ENCODE measurements at places on chromosomes 2 and 18. TPM values are rescaled to one million over a fixed set of nuclear protein-coding genes. Genes with fewer than 3 reads are reported as not detected.

GRCh38 chr18:77197073-77197472 lies 52.6 kb upstream of the GALR1 start:
- H3K4me3 ChIP-seq = no peak overlapping the region
- no peaks in the 10 kb centered on the region for H3K36me3 ChIP-seq

DNA sequence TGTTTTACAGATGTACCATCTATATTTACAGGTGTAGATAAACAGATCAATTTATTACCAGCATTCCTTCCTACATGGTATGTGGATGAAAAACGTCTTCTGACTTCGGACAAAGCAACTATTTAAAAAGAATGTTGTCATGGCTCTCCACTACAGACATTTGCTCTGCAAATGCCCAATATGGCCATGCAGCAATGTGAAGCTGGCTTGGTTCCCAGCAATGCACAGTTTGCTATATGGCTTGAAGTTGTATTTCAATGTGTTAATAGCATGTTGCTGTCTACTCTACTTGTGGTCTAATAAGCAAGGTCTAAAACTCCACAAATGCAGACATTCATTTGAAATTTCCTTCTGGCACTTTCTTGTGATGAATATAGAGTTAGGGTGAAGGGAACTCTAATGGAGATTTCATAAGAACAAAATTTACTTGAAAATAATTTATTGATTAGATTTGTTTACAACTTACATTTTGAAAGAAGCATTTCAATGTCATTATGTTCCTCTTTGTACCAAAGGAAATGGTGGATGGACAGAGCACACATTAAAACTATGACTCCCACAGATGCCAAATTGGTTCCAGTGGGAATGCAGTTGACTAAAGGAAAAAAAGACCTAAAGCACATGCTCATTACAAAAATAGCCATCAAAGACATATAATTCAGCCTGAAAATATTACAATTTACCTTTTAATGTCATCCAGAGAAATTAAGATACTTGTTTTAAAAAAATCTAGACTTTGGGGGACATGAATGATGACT lies 234.0 kb downstream of the DYM start:
- no peak for DNase-seq
- no peak overlapping the region for H3K27ac ChIP-seq
- no peaks in the 10 kb centered on the region for H3K36me3 ChIP-seq

The CNDP1 gene
- not detected for total RNA-seq

GRCh38 chr2:33893824-33894223 lies 294.7 kb upstream of the FAM98A start:
- no peaks in the 10 kb centered on the region for H3K27me3 ChIP-seq
- H3K27ac ChIP-seq = no peak overlapping the region
- no peak overlapping the region for H3K4me3 ChIP-seq
- no peaks in the 10 kb centered on the region for H3K4me1 ChIP-seq

The CCDC148 gene
- 0.66 TPM for total RNA-seq

The TNFRSF11A gene
- not detected for total RNA-seq

- no peak for DNase-seq
- no peaks in the 10 kb centered on the region for H3K36me3 ChIP-seq
- H3K27me3 ChIP-seq = peaks cover 11% of the 10 kb centered on the region
- no peak overlapping the region for H3K27ac ChIP-seq
- no peaks in the 10 kb centered on the region for H3K4me1 ChIP-seq
Measured at GRCh38 chr18:8526332-8526731, 82.9 kb upstream of the RAB12 start.

DNA sequence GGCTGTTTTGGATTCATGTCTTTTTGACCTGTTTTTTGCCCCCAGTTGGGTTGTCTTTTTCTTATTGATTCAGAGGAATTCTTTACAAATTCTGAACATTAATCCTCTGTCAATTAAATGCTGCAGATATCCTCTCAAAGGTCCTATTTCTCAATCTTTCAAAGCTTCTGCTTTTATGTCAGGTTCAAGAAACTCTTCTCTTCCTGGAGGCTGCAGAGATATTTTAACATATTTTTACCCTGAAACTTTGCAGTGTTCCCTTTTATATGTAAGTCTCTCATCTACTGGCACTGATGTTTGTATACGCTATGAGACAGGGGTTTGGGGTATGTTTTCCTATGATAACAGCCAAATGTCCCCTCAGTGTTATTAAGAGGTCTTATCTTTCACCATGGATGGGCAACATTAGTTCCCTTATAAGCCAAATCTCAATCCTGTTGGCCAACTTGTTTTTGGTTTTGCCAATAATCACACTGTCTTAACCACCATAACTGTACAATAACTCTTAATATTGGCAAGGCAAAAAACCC lies 159.3 kb downstream of the HDAC4 start:
- H3K4me3 ChIP-seq = no peak overlapping the region
- H3K27ac ChIP-seq = peak overlapping the region; percentile 97
- no peaks in the 10 kb centered on the region for H3K36me3 ChIP-seq
- peaks cover 78% of the 10 kb centered on the region for H3K4me1 ChIP-seq
- no peaks in the 10 kb centered on the region for H3K27me3 ChIP-seq

DNA sequence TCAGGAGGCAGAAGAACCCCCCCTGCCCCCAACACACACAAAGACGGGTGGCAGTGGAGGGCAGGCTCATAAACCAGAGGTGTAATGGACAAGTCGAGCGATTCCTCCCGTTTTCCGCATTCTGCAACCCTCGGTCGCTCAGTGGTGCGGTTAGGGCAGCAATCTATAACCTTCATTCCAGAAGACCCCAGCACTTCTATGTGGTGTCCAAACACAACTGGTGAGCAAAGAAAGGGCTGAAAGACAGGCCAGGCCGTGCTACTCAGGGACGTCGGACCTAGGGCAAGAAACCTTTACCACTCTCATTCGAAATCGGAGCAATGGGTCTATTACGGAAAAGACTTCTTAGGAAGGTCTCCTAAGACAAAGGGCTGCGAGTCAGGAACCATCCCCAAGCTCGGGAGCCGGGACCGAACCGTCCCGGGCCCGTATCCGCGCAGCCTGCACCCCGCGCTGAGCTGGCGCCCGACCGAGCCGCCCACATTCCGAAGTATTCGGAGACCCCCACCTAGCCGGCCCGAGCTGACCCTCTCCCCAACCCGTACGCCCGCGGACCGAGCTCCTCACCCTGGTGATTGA lies 568 bp downstream of the ARL5A start:
- H3K4me3 ChIP-seq = peak overlapping the region; percentile 89
- H3K27me3 ChIP-seq = no peaks in the 10 kb centered on the region
- DNase-seq = no peak
- H3K27ac ChIP-seq = peak overlapping the region; percentile 96
- peaks cover 56% of the 10 kb centered on the region for H3K4me1 ChIP-seq

- no peak overlapping the region for H3K27ac ChIP-seq
- H3K27me3 ChIP-seq = no peaks in the 10 kb centered on the region
- H3K36me3 ChIP-seq = no peaks in the 10 kb centered on the region
- H3K4me1 ChIP-seq = peaks cover 10% of the 10 kb centered on the region
- no peak for DNase-seq
- no peak overlapping the region for H3K4me3 ChIP-seq
Measured at GRCh38 chr2:64675860-64676259, 22.1 kb upstream of the SERTAD2 start.

- no peak for DNase-seq
- H3K4me3 ChIP-seq = no peak overlapping the region
- no peaks in the 10 kb centered on the region for H3K27me3 ChIP-seq
- peaks cover 4% of the 10 kb centered on the region for H3K36me3 ChIP-seq
Measured at GRCh38 chr2:221420245-221420644, 151.9 kb downstream of the EPHA4 start.

GRCh38 chr2:127508631-127509034 lies 17.7 kb downstream of the IWS1 start:
- H3K36me3 ChIP-seq = peaks cover 21% of the 10 kb centered on the region
- H3K27me3 ChIP-seq = no peaks in the 10 kb centered on the region
- H3K27ac ChIP-seq = peak overlapping the region; percentile 92
- DNase-seq = peak; percentile 89
- H3K4me1 ChIP-seq = peaks cover 65% of the 10 kb centered on the region

DNA sequence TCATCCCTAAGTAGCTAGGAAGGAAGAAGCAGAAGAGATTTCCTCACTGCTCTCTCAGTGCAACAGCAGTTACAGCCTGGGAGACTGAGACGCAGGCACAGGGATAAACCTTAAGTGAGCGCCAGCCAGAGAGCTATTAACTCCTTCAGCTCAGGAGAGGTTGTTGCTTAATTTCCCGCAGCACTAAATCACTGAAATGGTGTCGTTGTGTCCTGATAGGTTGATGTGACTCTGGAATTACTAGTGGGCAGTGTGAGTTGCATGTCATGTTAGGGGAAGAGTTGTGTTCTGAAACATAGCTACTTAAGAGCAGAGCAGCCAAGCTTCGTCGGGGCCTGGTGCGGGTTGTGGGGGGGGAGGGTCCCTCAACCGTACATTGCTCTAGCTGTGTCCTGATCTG lies 225.8 kb downstream of the NAPG start:
- no peak overlapping the region for H3K4me3 ChIP-seq
- no peak for DNase-seq
- H3K27me3 ChIP-seq = no peaks in the 10 kb centered on the region
- H3K36me3 ChIP-seq = no peaks in the 10 kb centered on the region

The NEU2 gene
- not detected for total RNA-seq

The LCLAT1 gene
- total RNA-seq = 9.3 TPM

The GKN1 gene
- total RNA-seq = not detected

GRCh38 chr2:173216051-173216450 lies 138.6 kb upstream of the CDCA7 start:
- H3K36me3 ChIP-seq = no peaks in the 10 kb centered on the region
- no peak for DNase-seq
- H3K27ac ChIP-seq = peak overlapping the region; percentile 91

- H3K4me1 ChIP-seq = peaks cover 26% of the 10 kb centered on the region
- H3K27me3 ChIP-seq = no peaks in the 10 kb centered on the region
- peaks cover 4% of the 10 kb centered on the region for H3K36me3 ChIP-seq
- no peak for DNase-seq
- no peak overlapping the region for H3K27ac ChIP-seq
Measured at GRCh38 chr18:51188024-51188701, 9.3 kb downstream of the MEX3C start.

The ELOA2 gene
- 0.15 TPM for total RNA-seq

The KIF1A gene
- not detected for total RNA-seq

The TUBA3D gene
- not detected for total RNA-seq

- H3K4me1 ChIP-seq = no peaks in the 10 kb centered on the region
- H3K36me3 ChIP-seq = no peaks in the 10 kb centered on the region
- no peak overlapping the region for H3K4me3 ChIP-seq
- H3K27me3 ChIP-seq = no peaks in the 10 kb centered on the region
- H3K27ac ChIP-seq = peak overlapping the region; percentile 6
- no peak for DNase-seq
Measured at GRCh38 chr2:12896318-12896982, 179.7 kb downstream of the TRIB2 start.

The GRB14 gene
- total RNA-seq = 4.0 TPM

DNA sequence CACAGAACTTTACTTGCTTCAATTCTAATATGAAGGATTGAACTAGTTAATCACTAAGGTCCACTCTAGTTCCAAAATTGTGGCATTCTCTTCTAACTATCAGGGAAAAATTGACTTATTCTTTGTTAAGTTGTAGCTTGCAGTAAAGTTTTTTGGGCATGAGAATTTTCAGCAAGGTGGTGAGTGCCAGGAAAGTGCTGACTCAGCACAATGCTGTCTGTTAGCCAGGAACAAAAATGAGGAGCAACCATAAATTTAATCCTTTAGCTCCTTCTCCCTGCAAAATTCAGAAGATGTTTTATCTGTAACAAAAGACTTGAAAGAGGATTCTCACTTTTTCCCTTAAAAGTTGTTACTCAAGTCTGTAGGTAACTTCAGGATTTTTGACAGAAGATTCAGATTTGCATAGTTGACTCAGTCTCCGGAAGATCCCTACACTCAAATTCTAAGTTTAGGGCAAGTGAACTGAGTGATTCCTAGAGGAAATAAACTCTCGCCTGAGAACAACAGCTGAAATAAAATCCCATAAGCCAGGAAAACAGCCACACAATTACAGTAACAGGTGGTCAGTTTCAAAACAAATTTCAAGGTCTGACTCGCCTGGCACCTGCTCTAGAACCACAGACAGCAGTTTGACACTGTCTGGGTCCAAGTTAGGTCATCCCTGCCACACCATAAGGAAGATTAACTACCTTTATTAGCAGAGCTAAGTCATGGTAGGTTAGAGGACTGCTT lies 20.2 kb upstream of the DARS1 start:
- H3K27me3 ChIP-seq = no peaks in the 10 kb centered on the region
- H3K36me3 ChIP-seq = no peaks in the 10 kb centered on the region
- H3K27ac ChIP-seq = no peak overlapping the region
- peaks cover 10% of the 10 kb centered on the region for H3K4me1 ChIP-seq
- H3K4me3 ChIP-seq = no peak overlapping the region

DNA sequence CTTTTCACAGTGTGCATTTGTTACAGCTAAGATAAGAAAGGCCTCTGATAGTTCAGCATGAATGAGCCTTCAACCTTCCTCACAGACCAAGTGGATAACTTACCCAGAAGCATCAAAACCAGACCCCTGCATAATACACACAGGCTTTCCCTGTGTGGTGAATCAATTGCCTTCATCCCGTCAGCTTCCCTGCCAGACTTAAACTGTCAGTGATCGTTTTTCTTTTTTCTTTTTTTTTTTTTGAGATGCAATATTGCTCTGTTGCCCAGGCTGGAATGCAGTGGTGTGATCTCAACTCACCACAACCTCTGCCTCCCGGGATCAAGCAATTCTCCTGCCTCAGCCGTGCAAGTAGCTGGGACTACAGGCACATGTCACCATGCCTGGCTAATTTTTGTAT lies 20.5 kb upstream of the SLC35F5 start:
- no peak overlapping the region for H3K4me3 ChIP-seq
- no peaks in the 10 kb centered on the region for H3K36me3 ChIP-seq
- H3K4me1 ChIP-seq = no peaks in the 10 kb centered on the region
- H3K27me3 ChIP-seq = no peaks in the 10 kb centered on the region

GRCh38 chr2:15660491-15661294 lies 69.0 kb downstream of the DDX1 start:
- no peaks in the 10 kb centered on the region for H3K27me3 ChIP-seq
- H3K4me3 ChIP-seq = no peak overlapping the region
- no peak for DNase-seq
- no peak overlapping the region for H3K27ac ChIP-seq

GRCh38 chr2:112481050-112481527 lies 867 bp upstream of the TTL start:
- H3K4me1 ChIP-seq = peaks cover 16% of the 10 kb centered on the region
- no peaks in the 10 kb centered on the region for H3K27me3 ChIP-seq
- peak overlapping the region; percentile 89 for H3K27ac ChIP-seq
- H3K36me3 ChIP-seq = no peaks in the 10 kb centered on the region

GRCh38 chr2:204277226-204277625 lies 268.0 kb upstream of the PARD3B start:
- H3K4me3 ChIP-seq = no peak overlapping the region
- no peak for DNase-seq
- H3K27ac ChIP-seq = no peak overlapping the region
- H3K36me3 ChIP-seq = no peaks in the 10 kb centered on the region
- H3K27me3 ChIP-seq = no peaks in the 10 kb centered on the region

The TBR1 gene
- total RNA-seq = not detected

GRCh38 chr2:162035981-162036380 lies 38.0 kb downstream of the DPP4 start:
- H3K4me1 ChIP-seq = no peaks in the 10 kb centered on the region
- no peaks in the 10 kb centered on the region for H3K27me3 ChIP-seq
- H3K27ac ChIP-seq = no peak overlapping the region
- no peak for DNase-seq

The C1GALT1C1L gene
- total RNA-seq = not detected

All from gastrocnemius medialis (tissue), 4 donors.